ENCODE measurements at places on chromosomes 11 and 22.

DNA sequence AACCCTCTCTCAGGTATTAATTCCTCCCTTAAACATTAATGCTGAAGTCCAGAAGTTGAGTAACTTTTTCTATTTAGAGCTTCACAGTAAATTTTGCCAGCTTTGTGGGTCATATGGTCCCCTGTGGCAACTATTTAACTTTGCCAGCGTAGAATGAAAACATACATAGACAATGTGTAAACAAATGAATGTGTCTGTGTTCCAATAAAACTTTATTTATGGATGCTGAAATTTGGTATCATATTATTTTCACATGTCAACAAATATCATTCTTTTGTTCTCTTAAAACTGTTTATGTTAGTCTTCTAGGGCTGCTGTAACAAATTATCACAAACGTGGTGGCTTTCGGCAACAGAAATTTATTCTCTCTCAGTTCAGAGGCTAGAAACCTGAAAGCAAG is 85.1 kb downstream of the TMEM135 start:
- no peak for DNase-seq

- DNase-seq, result no peak
Observed at GRCh38 chr22:26849575-26849974, 192.2 kb downstream of the MIAT start.

- no peak for DNase-seq
Observed at GRCh38 chr22:38177044-38177443, 4.6 kb downstream of the PLA2G6 start.

DNA sequence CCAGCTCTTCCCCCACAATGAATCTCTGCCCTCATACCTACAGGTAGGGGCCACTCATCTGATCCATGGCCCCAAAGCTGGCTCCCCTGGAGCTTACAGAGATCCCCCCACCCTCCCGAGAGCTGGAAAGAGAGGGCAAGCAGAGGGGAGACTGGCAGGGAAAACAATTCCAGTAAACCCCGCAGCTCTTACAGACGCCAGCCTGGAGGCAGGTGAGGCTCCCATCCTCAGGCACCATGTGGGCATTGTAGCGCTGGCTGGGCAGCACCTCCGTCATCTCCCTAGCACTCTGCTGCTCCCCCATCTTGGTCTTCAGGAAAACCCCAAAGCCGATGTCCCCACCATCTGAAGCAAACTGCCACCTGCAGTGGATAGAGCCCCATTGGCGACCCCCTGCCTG is 14.1 kb downstream of the SEC14L4 start:
- DNase-seq, result no peak

DNA sequence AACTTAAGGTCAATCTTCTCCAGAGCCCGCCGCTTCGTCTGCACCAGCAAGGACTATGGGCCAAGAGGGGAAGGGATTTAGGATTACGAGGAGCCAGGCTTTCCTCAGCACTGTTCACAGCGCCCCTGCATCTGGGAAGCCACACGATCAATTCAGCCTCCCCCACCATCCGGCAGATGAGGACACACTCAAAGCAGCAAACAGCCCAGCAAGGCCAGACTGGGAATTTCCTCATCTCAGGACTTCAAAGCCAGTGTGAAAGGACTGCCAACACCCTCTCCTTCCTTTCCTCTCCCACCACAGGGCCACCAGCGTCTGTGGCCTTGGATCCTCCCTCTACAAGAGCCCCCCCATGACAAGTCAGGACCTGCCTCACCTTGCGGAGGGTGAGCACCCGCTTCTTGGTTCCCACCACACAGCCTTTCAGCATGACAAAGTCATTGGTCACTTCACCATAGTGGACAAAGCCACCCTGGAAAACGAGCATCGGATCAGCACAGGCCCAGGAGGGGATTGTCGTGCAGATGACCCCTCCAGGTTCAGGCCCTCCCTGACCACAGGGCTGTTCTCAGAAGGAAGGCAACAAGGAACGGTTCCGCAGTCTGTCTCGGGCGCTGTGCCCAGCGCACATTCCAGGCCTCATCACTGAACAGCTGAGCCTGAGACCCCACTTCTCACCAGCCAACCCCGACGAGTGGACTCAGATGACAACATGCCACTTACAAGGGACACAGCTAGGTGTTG is 6.0 kb downstream of the RPL3 start:
- no peak for DNase-seq

GRCh38 chr11:22049276-22049675 is 143.6 kb upstream of the ANO5 start:
- DNase-seq, result no peak

DNA sequence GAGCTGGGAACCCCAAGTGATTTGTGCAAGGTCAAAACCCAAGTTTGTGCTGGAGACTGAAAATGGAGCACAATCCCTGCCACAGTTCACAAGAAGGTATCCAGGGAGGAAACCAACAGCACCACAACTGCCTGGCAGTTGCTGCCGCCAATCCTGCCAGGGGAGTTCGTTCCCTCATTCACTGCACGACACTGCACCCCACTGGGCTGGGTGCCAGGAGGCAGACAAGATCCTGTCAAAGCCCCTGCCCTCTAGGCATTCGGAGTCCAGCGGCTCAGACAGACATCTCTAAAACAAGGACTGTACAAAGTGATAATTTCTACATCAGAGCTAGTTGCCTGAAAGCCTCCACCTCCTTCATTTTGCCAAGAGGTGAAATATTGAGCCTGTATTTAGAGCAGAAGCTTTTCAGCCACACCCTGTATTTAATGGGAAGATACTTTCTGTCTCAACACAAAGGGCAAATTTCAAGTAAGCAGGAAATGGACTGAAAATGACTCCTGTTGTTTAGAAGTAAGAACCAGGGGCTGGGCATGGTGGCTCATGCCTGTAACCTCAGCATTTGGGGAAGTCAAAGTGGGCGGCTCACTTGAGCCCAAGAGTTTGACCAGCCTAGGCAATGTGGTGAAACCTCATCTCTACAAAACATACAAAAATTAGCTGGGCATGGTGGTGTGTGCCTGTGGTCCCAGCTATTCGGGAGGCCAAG is 277.4 kb upstream of the NARS2 start:
- DNase-seq, result no peak

- DNase-seq, result no peak
Observed at GRCh38 chr11:126197277-126197939, 14.0 kb downstream of the RPUSD4 start.

DNA sequence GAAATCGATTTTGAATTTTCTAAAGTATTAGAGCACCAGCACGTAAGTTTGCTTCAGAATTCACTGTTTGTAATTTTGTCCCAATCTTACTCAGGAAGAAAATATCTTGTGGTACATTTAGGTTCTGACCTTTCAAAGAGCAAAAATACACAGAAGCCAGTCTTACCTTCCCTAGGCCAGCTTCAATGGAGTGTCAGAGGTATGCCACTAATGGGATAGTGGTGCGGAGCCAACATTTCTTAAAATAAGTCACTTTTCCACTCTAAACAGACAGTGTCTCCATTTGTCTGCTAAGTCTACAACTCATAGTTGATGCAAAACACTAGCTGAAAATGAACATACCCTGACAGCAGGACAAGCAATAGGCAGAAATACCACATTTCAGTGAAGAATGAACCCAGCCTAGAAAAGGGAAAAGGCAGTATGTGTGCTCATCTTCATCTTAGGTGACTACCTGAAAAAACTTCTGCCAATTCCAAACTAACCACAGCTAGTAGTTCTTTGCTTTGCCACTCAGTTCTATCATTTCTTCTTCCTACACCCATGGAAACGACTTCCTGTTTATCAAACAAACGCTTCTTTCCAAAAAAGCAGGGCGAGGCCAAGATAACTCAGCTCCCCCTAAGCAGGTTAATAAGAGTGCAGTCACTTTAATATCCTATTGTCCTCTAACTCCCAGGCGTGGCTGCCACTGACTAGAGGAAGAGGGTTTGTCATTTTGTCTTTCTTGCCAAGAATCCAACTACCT is 94.0 kb upstream of the APOA1 start:
- DNase-seq, result no peak

GRCh38 chr11:6062691-6063358 is 32.3 kb upstream of the OR56A1 start:
- DNase-seq, result no peak

DNA sequence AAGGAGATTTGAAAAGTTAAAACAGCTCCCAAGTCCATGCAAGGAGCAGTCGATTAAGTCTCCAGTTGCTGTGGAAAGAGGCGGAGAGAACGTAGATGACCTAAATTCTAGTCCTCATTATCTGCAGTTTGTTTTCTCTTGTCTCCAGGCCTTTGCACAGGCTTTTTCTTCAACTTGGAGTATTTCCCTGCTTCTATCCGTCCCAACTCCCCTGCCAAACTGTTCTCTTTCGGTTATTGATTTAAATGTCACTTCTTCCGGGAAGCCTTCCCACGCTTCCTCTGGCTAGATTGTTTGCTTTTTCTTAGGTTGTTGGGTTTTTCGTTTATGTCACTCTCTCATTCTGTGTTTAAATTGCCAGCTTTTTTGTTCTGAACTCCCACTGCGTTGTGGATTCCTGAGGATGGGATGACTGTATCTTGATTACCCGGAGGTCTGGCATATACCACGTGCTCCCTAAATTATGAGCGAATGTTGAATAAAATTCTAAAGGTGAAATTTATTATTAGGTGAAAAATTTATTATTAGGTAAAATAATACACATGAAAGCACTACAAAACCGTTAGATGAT is 463 bp downstream of the TMEM126B start:
- peak; percentile 19 for DNase-seq

DNA sequence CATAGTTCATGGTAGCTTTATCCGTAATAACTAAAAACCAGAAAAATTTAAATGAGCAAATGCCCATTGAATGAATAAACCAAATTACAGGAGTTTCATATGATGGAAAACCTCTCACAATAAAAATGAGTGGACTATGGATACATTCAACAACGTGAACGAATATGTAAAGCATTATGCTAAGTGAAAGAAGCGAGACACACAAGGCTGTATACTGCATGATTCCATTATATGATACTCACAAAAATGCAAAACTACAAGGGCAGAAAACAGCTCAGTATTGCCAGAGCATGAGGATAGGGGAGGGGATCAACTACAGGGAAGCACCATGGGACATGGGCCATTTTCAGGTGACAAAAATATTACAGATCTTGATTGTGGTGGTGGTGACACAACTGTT is 22.2 kb downstream of the DDI1 start:
- no peak for DNase-seq

DNA sequence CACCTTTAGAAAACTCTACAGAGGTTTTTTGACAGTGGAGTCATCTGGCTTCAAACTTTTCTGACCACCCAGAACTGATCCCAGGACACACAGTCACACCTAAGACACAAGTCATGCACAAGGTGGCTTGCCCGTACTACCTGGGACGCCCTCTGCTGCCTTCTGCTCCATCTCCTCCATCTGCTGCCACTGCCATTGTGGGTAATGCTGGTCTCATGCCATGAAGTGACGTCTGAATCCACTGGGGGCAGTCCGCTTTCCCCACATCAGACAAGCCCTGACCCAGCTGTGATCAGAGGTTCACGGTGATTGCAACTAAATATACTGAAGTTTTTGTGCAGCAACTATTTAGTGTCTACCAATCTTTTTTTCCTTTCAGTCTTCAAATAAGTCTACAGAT is 5.4 kb upstream of the NDUFS8 start:
- DNase-seq, result no peak

GRCh38 chr22:40571887-40572286 is 64.6 kb downstream of the MRTFA start:
- no peak for DNase-seq

DNA sequence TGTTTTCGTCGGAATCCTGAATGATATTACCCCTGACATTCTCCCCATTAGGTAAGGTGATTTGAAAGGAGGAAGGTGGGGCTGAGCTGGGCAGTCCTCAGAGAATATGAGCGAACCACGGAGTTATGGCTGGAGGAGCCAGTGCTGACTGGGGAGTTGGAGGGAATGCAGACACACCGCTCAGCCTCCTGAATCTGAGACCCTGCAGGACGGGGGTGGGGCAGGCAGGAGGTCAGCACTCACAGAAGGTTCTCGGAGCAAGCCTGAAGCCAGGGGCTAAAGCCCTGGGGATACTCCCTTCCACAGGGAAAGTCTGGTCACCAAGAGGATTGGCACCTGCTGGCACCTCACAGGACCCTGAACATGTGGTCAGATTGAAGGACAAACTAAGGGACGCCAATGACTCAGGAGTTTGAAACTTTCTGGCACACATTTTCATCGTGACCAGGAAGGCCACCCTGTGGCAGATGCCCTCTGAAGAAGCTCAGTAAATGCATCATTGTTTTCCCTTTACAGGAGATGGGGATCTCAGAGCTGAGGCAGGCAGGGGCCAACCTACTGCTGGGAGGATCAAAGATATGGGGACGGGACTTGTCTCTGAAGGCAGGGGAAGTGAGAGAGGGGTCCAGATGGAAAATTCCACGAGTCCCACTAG is 26.9 kb upstream of the FCHSD2 start:
- DNase-seq, result no peak

- no peak for DNase-seq
Observed at GRCh38 chr11:71309611-71310010, 57.2 kb upstream of the SHANK2 start.

DNA sequence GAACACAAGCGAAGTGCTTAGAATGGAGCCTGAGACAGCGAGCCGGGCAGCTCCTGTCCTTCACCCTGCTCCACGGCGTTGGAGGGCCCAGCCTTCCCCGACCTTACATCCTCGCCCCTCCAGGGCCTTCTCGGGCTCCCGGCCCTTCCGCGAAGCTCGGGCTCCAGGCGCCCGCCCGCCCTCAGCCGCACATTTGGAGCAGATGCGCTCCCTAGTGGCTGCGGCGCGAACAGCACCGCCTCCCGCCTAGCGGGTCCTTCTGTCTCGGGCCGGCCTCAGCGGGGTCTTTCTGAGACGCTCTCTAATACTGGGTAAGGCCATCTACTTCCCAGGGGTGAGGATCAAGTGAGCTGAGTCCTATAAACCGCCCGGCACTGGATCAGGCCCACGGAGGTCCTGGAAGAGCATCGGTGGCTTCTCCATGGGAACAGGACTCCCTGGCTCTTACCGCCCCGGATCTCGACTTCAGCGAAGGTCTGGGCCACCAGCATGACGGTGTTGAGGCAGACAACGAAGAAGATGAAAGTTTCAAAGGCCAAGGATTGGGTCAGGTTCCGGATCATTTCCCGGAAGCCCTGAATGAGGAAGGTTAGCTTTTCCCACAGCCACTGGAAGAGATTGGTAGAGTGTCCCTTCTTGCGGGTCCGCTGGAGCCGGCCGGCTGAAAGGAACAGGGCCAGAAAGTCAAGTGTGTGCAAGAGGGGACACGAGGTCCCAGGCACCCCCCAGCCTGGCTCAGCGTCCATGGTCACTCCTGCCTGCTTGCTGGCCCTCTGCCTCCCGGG is 3.7 kb downstream of the CATSPER1 start:
- peak; percentile 60 for DNase-seq

DNA sequence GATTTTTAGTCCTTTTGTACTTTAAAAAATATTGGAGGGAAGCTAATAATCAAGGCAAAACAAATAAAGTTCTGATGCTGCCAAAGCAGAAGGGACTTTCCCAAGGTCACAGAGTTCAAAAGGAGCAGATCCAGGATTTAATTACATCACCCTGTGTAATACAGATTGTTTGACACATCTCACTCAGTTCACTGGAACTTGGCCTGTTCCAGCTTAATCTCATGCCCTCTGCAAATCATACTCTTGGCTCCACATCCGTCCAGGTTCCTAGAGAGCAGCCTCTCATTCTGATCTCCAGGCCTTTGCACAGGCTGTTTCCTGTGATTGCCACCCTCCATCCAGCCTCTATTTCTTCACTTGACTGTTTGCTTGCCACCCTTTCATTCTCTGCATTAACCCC is 151.7 kb downstream of the SPON1 start:
- DNase-seq, result no peak

- no peak for DNase-seq
Observed at GRCh38 chr11:68847395-68847794, 5.7 kb upstream of the CPT1A start.

- DNase-seq, result no peak
Observed at GRCh38 chr11:86124251-86125233, 55.7 kb upstream of the PICALM start.

GRCh38 chr11:106939157-106939556 is 79.1 kb downstream of the GUCY1A2 start:
- DNase-seq, result no peak
